Activated T-helper 1 cell treated with Interleukin-2 at 50 U/mL for 16 hours (primary cell): ENCODE measurements at places on chromosomes 7 and 10.

GRCh38 chr10:78912361-78913218 lies 156.2 kb upstream of the ZMIZ1 start:
- no peak for DNase-seq

- no peak for DNase-seq
These were observed 227.6 kb upstream of the NPSR1 start for GRCh38 chr7:34430456-34430855.

DNA sequence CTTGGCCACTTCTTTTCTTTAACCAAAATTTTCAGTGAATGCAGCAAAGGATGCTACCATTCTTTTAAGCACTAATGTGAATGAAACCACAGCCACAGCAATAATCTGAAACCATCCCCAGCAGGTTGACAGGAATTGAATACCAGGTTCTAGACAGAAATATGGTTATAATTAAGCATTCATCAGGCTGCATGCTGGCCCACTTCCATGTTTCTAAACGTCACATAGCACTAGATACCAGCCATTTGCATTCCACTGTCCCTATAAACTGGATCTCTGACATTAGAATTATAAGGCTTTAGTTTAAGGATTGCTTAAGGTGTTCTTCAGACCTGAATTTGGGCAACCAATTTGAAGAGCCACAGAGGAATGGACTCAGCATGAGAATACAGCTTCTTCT lies 340.8 kb upstream of the KLF6 start:
- no peak for DNase-seq

GRCh38 chr10:113491967-113492565 lies 60.8 kb upstream of the HABP2 start:
- no peak for DNase-seq

GRCh38 chr10:71911296-71911953 lies 52.8 kb upstream of the CHST3 start:
- no peak for DNase-seq

GRCh38 chr10:84428711-84429110 lies 100.3 kb downstream of the CCSER2 start:
- no peak for DNase-seq

- DNase-seq: no peak
These were observed 95.9 kb downstream of the CUBN start for GRCh38 chr10:17033529-17034260.

GRCh38 chr7:30479202-30480120 lies 877 bp upstream of the NOD1 start:
- no peak for DNase-seq

- no peak for DNase-seq
These were observed 306.2 kb downstream of the GPR37 start for GRCh38 chr7:124459101-124460055.

DNA sequence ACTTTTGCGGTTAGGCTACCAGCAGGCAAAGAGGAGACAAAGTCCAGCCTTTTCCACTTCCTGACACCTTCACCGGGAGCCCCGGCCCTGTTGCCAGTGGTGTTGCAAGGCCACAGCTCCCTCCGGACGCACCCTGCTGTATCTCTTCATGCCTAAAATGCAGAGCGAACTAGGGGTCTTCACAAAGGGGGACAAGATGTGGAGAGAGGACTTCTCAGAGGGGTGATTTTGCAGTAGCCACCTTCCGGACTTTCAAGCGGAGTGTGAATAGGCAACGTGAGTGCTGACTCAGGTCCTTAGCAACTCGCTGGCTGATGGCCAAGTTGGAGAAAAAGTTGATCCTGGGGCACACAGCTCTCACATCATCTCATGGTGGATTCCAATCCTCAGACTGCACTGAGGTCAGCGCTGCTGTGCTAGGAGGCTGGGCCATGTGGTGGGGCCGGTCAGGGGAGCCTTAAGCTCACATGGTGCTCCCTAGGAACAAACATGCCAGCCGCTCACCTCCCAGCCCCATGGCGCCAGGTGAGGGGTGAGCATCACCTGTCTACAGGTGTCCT lies 166.3 kb downstream of the LCOR start:
- DNase-seq: no peak

DNA sequence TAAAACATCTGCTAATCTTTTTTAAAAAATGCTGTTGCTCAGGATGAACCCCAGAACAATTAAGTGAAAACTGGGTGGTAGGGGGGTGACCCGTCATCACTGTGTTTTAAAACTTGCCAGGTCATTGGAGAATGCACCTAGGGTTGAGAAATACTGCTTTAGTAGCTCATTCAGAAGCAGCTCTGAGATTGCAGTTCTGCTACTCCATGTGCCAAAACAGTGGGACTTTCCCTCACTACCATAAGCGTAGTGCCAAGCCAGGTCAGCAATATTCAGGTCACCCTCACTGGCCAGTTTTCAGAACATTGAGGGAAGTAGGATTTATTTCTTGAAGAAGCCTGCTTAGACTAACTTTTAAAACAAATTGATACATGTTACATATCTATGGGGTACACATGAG lies 5.2 kb downstream of the STEAP2 start:
- no peak for DNase-seq

GRCh38 chr7:137962875-137963507 lies 38.9 kb downstream of the CREB3L2 start:
- DNase-seq: no peak

DNA sequence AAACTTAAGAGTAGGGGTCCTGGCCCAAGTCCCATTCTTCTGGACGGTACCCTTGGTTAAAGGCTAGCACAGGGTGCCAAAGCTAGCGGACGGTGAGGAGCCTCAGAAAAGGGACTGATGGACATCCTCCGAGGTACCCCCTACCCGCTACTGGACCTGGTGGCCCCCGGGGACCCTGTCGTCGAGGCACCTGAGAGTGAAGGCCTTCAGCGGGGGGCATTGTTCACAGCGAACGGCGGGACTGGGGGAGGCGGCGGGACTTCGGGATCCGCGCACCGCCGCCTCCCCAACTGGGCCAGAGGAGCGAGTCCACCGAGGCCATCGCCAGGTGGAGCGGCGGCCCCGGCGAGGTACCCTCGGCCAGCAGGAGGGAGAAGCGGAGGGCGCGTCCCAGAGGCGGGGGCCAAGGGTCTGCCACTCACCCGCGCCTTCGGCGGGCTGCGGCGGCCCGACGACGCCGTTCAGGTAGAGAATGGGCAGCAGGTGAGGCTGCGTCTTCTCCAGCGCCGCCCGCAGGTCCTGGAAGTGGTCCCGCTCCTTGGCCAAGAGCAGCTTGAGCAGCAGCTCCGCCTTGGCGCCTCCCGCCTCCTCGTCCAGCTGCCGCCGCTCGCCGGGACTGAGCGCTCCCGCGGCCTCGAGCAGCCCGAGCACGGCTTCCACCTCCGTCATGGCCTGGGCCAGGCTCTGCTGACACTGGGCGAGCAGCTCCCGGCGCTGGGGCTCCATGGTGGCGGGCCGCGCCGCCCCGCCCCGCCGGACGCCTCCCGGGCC lies 575 bp downstream of the DLG5 start:
- DNase-seq: no peak

DNA sequence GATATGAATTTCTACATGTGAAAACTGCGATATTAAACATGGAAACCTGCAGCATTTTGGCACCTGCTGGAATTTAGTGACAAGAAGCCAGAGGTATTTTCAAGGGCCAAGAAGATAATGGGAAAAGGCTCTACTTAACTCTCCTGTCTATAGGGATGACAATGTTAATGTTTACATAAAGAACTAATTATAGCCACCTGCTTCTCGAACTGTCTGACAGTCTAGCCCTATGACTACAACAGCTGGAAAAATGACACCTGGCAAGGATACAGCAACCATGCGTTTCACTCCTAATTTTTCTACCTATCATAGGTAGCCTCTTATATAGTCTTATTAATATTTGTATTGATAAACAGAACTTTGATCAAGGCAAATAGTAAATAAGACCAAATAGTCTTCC lies 49.6 kb downstream of the MAGI2 start:
- DNase-seq: no peak

DNA sequence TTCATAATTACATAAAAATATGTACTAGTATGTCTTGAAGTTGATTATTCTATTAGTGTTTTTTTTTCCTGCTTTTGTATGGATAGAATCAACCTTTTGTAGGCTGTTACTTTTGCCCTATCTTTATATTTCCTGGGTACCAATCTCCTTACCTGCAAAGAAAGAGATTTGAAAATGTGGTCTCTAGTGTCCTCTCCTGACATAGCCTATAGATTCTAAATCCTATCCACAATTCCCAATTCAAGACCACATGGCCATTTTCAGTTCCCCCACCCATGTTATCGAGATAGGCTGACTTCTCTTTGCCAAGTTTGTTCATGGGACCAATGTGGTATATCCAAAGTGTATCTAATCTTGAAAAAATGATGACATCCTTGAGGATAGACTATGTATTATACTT lies 269.4 kb upstream of the SEMA3D start:
- DNase-seq: no peak

- peak; percentile 22 for DNase-seq
These were observed 10.2 kb upstream of the CH25H start for GRCh38 chr10:89217057-89217990.

- DNase-seq: no peak
These were observed 156.1 kb downstream of the KIF20B start for GRCh38 chr10:89857431-89858042.

GRCh38 chr7:156568258-156568657 lies 72.3 kb upstream of the RNF32 start:
- no peak for DNase-seq

GRCh38 chr10:133157662-133158436 lies 2.2 kb upstream of the KNDC1 start:
- no peak for DNase-seq

DNA sequence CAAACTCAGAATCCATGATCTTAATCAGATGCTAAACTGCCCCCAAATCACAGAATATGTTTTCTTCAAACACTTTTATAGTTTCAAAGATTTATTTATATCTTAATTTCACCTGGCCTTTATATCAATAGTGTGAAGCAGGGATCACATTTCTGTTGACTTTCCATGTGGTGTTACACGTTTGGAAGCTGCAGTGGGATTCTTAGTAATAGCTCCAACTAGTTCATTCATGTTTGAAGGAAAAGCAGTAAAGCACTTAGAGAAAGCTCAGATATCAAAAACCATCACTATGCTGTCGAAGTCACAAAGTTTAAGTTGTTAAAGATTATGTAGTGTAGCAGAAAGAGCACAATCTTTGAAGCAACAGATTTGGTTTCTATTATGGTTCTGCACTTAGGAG lies 16.8 kb downstream of the ENO4 start:
- no peak for DNase-seq

DNA sequence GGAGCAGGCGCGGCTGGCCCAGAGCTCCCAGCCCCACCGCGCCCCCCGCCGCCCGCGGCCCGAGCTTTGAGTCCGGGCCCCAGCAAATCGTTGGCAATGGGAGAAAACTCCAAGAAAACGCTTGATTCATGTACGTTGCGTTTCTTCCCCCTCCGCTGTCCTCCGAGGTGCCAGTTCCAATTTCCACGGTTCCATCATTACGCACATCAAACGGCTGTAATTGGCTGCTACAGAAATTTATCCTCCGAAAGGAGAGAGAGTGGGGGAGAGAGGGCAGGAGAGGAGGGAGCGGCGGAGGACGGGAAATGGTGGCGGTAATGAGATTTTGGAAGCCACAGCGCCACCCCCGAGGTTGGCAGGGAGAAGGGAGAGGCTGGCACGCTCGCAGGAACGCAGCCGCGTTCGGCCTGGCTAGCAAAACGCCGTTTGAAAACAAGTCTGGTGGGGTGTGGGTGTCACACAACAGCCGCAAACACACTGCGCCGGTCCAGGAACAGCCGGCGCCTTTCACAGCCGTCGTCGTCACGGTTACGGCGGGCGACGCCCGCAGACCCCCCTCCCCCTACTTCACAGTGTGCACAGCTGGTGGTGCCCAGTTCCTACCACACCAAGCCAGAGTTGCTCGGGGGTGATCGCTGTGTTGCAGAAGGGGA lies 57.5 kb downstream of the UNCX start:
- no peak for DNase-seq

DNA sequence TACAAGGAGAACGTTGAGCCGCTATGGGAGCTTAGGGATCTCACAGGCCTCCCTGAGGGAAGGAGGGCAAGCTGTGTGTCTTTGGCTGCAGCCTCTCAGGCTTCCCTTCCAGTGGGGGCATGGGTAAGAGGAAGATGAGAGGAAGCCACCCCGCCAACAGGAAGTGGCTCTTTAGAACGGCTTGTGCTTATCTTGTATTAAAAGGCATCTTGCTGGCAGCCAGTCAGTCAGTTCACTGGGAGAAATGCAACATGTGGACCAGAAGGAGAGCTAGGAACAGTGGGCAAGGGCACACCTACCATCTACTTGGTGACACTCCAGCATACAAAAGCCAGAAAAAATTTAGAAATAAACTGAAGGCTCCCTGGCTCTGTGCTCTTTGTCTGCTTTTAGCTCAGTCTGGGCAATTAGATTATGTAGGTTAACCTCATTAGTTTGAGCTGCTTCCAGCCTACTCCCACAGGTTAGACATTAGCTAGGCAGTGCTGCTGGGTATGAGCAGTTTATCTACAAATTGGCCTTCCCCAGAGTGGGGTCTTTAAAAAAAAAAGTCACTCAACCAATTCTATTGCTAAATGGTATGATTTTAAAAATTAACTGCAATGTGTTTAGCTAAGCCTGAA lies 595.9 kb downstream of the KCNMA1 start:
- DNase-seq: no peak

DNA sequence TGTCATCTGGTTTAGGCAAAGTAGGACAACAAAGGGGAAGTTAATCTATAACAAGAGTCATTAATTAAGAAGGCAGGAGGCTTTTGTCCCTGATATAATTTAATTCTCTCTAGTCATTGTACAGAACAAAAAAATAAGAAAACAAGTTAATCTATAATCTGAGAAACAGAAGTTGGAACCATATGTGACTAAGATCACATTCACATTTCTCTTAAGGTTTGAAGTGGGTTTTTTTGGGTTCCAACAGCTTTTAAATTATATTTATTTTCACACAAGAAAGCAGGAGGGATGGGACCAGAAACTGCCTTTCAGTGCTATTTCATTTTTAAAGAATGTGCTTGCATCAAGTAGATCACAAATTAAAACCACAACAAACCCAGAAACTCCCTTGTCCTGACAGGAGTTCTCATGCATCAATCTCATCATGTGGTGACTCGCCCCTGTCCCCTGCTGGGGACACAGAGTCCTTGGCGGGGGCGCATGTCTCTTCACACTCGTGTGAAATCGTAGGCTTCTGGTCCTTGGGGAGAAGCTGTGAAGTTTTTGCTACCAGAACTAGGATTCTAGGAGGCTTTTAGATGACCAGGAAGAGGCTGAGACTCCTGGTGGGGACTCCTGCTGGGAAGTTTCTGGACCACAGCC lies 10.1 kb upstream of the OPN4 start:
- no peak for DNase-seq

DNA sequence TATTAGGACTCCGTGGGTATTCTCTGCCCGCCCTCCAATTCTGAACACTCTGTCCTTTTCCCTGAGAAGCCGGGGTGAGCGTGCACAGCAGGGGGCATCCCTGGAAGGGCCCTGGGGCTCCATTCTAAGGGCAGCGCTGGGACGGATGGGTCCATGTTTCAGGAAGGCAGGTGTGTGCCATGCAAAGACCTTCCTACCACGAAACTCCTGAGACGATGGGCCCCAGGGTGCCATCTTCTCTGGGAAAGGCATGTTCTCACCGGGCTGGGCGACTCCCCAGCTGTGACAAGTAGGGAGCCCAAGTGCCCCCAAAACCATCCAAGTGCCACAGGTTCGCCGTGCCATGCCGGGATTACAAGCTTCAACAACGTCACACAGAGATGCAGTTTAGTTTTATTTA lies 256.7 kb downstream of the DNAJB6 start:
- no peak for DNase-seq
